Ammon's horn (tissue), 1 donor: ENCODE measurements at places on chromosomes 5 and 9.

GRCh38 chr5:164504141-164504772 is 998.8 kb downstream of the MAT2B start:
- peak; percentile 78 for DNase-seq

- DNase-seq, result no peak
Measured at GRCh38 chr5:105849701-105850100, 1821.0 kb downstream of the EFNA5 start.

GRCh38 chr9:105307591-105308130 is 63.2 kb downstream of the SLC44A1 start:
- DNase-seq, result no peak

GRCh38 chr5:133928587-133929393 is 39.6 kb downstream of the C5orf15 start:
- DNase-seq, result no peak

DNA sequence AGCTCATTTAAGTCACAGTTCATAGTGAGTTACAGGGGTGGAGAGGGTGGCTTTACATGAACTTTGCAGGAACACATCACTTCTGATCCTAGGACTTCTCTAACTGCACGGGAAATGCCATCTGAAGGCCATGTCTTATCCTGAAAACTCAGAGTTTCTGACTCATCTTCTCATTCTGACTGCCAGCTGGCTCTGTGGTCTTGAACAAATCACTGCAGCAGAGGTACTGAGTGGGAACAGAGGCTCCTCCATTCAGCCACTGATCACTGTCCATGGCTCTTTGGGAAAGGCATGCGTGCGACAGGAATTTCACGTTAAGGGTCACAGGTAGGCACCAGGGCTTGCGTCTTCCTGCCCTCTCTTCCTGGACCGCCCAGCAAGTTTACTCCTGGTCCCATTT is 114.6 kb upstream of the LRRTM2 start:
- DNase-seq, result no peak

DNA sequence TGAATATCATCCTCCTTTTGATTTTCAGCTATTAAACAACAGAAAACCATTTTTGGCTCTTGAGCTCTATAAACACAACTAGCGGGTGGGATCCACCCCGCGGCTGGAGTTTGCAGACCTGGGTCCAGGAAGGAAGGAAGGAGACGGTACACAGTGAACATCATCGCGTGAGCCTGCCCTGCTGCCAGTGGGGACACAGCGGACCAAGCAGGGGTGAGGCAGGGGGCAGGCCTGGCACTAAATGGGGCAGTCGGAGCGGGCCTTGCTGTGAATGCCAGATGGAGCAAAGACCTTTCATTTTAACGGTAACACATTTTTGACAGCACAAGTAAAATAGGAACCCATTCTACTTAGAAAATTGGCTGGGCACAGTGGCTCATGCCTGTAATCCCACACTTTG is 14.4 kb downstream of the TSPAN17 start:
- no peak for DNase-seq

- no peak for DNase-seq
Measured at GRCh38 chr5:10699281-10699874, 61.7 kb downstream of the DAP start.

- DNase-seq, result peak; percentile 18
Measured at GRCh38 chr5:143800715-143801114, 11.2 kb upstream of the HMHB1 start.

- DNase-seq, result no peak
Measured at GRCh38 chr9:123828449-123828848, 101.5 kb downstream of the DENND1A start.

- DNase-seq, result no peak
Measured at GRCh38 chr9:122936464-122936863, 4.4 kb upstream of the RABGAP1 start.

DNA sequence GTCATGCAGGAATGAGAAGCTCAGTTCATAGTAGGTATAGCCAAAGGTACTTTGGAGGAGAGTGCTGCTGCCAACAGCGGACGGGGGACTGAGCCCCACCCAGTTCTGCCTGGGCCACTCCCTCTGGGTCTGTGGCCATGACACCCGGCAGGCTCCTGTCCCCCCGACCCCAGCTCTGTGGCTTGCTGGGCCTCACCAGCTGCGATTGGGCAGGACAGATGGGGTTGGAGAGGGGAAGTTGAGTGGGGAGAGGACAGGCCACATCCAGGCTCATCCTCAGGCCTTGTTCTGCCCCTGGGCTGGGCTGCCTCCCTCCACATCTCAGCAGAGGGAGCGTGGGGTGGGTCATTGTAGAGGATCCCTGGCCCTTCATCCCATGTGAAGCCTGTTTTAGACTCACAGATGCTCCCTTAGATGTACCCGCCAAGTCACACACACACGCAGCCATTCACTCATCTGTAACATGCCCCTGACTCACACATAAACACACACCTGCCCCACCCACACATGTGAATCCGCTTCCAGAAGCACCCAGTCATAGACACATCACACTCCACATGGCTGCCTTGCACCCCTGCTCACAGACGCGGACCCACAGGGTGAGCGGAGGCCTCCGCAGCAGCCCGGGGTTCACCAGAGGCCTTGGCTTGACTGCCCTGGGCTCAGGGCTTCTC is 48.8 kb downstream of the NTNG2 start:
- peak; percentile 52 for DNase-seq

GRCh38 chr5:141867651-141868050 is 10.6 kb downstream of the PCDH1 start:
- no peak for DNase-seq

GRCh38 chr9:133813749-133814585 is 75.8 kb upstream of the SARDH start:
- peak; percentile 28 for DNase-seq

- DNase-seq, result no peak
Measured at GRCh38 chr5:149370878-149371277, 8.2 kb downstream of the IL17B start.

GRCh38 chr5:17302106-17302505 is 84.7 kb downstream of the BASP1 start:
- DNase-seq, result no peak

DNA sequence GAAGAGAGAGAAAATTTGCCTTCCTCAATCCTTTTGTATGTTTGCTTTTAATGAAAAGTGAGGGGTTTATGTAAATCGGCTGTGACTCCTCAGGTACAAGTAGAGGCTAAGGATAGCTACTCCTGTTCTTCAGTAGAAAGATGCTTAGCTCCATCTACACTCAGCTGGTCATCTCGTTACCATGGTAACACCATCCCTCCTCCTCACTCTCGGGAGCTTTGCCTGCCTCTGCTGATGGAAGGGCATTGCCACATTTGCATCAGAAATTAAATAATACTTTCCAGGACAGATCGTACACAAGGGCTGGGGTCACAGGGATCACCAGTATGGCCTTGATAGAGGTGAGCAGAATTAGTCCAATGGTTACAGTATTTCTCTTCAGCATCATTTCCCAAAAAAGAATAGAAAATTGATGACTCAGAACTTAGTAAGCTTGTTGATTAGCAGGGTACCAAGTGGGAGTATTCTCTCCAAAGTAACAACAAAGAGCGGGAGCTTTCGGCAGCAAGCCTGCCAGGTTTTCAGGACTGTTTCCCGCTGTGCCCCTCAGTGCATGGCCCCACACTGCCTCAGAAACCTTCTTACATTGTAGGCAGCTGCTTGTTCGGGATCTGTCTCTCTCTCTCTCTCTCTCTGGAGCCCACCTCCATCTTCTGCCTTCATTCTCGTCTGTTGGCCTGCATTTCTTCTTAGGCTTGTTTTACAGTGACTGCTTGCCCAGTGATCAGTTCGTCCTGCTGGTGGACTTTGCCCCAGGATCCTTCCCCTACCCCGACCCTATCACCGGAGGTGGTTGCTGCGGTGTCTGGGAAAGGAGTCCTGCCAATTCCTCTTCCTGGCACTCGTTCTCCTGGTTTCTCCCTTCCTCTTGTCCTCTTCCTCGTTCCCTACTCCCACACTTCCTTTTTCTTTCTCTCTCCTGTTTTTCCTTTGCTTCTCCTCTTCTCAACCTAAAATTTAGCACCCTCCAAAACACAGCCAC is 51.9 kb upstream of the SNAPC3 start:
- peak; percentile 50 for DNase-seq

GRCh38 chr5:116778651-116779280 is 204.1 kb upstream of the SEMA6A start:
- DNase-seq, result no peak

- DNase-seq, result no peak
Measured at GRCh38 chr5:145752947-145753346, 82.2 kb downstream of the PRELID2 start.

DNA sequence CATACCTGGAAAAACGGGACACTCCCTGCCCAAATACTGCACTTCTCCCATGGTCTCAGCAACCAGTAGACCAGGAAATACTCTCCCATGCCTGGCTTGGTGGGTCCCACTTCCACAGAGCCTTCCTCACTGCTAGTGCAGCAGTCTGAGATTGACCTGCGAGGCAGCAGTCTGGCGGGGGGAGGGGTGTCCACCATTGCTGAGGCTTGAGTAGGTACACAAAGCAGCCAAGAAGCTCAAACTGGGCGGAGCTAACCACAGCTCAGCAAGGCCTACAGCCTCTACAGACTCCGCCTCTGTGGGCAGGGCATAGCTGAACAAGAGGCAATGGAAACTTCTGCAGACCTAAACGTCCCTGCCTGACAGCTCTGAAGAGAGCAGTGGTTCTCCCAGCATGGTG is 191.5 kb upstream of the FTMT start:
- DNase-seq, result no peak

GRCh38 chr5:13830536-13830935 is 114.0 kb downstream of the DNAH5 start:
- no peak for DNase-seq

GRCh38 chr5:73815631-73816030 is 189.6 kb downstream of the ARHGEF28 start:
- DNase-seq, result no peak

GRCh38 chr5:3509290-3509689 is 86.3 kb upstream of the IRX1 start:
- DNase-seq, result no peak

GRCh38 chr5:79513308-79513703 is 628 bp downstream of the HOMER1 start:
- peak; percentile 11 for DNase-seq

DNA sequence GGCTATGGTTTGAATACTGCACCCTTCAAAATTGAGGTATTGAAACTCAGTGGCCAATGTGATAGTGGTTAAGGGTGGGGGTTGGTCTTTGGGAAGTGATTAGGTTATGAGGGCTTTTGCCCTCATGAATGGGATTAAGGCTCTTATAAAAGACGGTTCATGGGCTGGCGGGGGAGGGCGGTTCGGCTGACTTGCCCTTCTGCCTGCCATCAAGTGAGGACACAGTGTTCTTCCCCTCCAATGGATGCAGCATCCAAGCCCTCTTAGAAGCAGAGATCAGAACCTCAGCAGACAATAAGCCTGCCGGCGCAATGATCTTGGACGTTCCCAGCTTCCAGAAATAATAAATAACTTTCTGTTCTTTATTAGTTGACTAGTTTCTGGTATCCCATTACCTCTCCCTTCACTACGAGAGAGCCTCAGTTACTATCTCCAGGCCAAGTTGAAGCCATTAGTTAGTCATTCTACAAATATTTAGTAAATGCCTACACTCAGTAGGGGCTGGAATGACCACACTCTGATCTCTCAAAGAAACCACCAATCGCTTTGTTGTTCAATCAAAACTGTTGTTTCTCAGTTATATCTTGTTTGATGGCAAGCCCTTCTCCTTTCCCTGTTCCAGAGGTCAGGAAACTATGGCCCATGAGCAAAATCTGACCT is 219.3 kb downstream of the TSSK1B start:
- DNase-seq, result no peak

GRCh38 chr9:89919171-89919681 is 314.4 kb downstream of the GADD45G start:
- peak; percentile 40 for DNase-seq

DNA sequence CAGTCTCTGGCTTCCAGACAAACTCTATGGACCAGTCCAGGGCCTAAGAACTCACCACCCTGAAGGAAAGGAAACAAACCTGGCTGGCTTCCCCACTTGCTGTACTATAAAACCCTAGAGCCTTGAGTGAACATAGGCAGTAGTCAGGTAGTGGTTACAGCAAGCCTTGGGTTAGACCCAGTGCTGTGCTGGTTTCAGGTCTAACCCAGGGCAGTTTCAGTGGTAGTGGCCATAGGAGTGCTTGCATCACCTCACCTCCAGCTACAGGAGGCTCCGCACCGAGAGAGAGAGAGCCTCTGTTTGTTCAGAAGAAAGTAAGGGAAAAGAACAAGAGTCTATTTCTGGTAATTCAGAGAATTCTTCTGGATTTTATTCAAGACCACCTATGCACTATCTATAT is 714.1 kb upstream of the CDH10 start:
- DNase-seq, result no peak

DNA sequence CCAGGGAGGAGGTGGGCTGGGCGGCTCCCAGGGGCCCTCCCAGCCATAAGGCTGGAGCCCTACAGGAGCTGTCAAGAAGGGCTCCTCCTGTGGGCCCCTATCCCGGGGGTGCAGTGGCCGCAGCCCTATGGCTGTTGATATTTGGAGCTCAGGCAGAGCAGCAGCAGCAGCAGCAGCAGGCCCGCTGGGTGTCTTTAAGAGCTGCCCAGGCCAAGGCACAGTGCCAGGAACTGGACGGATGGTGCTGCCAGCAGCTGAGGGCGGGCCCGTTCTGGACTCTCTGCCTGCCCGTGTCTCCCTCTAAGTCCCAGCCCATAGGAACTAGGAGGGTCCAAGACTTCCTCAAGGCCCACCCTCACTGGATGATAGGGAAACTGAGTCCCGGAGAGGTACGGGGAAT is 3.6 kb downstream of the AK1 start:
- DNase-seq, result peak; percentile 94

- no peak for DNase-seq
Measured at GRCh38 chr9:111118256-111118948, 80.1 kb upstream of the LPAR1 start.

GRCh38 chr5:171578829-171579491 is 159.5 kb downstream of the FGF18 start:
- no peak for DNase-seq

GRCh38 chr5:180333661-180334060 is 19.5 kb downstream of the GFPT2 start:
- DNase-seq, result no peak

- DNase-seq, result no peak
Measured at GRCh38 chr5:89721353-89721752, 688.2 kb downstream of the CETN3 start.

DNA sequence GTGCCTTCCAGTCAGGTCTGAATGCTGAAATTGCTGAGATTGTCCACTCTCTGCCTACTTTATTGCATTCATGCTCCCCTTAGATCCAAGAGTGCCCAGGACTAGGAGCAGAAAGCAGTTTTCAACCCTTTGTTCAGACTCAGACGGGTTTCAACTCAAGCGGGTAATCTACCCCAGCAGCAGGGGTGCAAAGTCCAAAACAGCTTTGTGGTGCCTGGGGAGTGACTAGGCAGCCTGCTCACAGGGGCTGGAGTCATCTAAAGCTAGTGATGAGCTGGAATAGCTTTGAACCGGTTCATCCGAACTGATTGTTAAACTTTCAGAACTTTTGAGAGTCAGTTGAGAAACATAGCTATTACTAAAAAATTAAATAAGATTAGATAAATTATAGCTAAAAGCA is 71.0 kb upstream of the IQGAP2 start:
- DNase-seq, result no peak

GRCh38 chr5:43691275-43691674 is 88.3 kb downstream of the NNT start:
- DNase-seq, result no peak

GRCh38 chr9:93321220-93321610 is 130.3 kb upstream of the FAM120A start:
- no peak for DNase-seq

GRCh38 chr5:130912088-130912487 is 253.0 kb downstream of the HINT1 start:
- DNase-seq, result no peak
